ENCODE measurements at places on chromosomes 2 and 18. TPM values are rescaled to one million over a fixed set of nuclear protein-coding genes. Genes with fewer than 3 reads are reported as not detected.

- no peak overlapping the region for H3K27ac ChIP-seq
- DNase-seq, result no peak
- H3K4me3 ChIP-seq, result no peak overlapping the region
- H3K27me3 ChIP-seq, result no peaks in the 10 kb centered on the region
Observed at GRCh38 chr2:37975808-37976207, 50.7 kb downstream of the RMDN2 start.

The UGT1A7 gene
- 0.63 TPM for total RNA-seq

- no peak overlapping the region for H3K4me3 ChIP-seq
- H3K27ac ChIP-seq, result no peak overlapping the region
- H3K36me3 ChIP-seq, result peaks cover 2% of the 10 kb centered on the region
- H3K27me3 ChIP-seq, result no peaks in the 10 kb centered on the region
- H3K4me1 ChIP-seq, result 0 out of 2 replicates have a peak, but pooled peaks cover 2% of the 10 kb centered on the region
Observed at GRCh38 chr2:241741016-241741415, 6.6 kb downstream of the D2HGDH start.

The NEDD4L gene
- 85.4 TPM for total RNA-seq

The HNMT gene
- total RNA-seq, result 44.6 TPM

DNA sequence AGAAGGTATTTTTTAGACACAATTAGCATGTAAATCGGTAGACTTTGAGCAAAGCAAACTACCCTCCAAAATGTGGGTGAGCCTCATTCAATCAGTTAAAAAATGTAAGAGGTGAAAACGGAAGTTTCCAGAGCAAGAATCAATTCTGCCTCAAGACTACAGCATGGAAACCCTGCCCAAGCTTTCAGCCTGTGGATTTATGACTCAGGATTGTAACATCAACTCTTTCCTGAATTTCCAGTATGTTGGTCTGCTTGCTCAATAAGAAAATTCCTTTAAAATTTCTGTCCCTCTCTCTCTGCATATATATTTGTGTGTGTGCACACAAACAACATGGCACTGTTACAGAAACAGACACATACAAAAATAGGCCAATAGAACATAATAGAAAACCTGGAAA, 228.6 kb upstream of the DOK6 start:
- no peak overlapping the region for H3K4me3 ChIP-seq
- no peak overlapping the region for H3K27ac ChIP-seq
- H3K27me3 ChIP-seq, result no peaks in the 10 kb centered on the region
- H3K4me1 ChIP-seq, result no peaks in the 10 kb centered on the region
- DNase-seq, result no peak

DNA sequence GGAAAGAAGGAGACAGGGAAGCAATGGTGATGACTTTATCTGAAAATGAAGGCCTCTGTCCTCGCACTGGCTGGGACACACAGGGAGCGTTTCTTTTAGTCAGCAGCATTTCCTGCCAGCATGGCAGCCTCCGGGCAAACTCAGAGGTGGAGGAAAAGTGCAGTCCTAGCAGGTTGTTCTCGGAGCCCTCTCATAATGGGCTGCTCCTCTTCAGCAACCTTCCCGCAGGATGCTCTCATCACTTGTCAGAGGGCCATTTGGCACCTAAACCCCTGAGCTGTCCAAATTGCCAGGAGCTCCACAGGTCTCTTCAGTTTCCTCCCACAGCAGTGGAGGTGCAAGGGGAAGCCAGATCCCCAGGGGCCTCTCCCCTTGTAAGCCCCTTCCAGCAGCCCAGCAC, 6.2 kb downstream of the STK39 start:
- H3K36me3 ChIP-seq, result no peaks in the 10 kb centered on the region
- DNase-seq, result no peak
- H3K4me1 ChIP-seq, result peaks cover 3% of the 10 kb centered on the region
- H3K27ac ChIP-seq, result no peak overlapping the region

DNA sequence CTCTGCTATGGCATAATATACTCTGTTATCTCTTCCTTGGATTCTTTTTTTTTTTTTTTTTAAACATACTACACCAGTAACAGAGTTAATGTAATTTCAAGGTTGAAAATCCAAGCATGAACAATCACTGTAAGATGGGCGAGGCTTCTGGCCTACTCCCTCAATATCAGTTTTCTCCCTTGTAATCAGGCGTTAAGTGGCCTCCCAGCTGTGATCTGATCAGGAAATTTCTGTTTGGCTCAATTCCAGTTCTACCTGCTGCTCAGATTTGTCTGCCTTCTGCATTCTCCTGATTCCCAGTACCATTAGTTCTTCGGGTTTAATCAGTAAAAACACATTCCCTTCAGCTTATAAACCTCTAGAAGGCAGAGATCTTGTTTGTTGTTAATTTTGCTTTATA, 18.6 kb downstream of the PRKD3 start:
- DNase-seq, result no peak
- H3K27me3 ChIP-seq, result no peaks in the 10 kb centered on the region
- H3K36me3 ChIP-seq, result no peaks in the 10 kb centered on the region
- no peak overlapping the region for H3K27ac ChIP-seq
- 0 out of 2 replicates have a peak, but pooled peaks cover 2% of the 10 kb centered on the region for H3K4me1 ChIP-seq

- DNase-seq, result no peak
- no peak overlapping the region for H3K27ac ChIP-seq
- no peak overlapping the region for H3K4me3 ChIP-seq
Observed at GRCh38 chr2:155377266-155377680, 678.8 kb downstream of the KCNJ3 start.

The COL4A4 gene
- total RNA-seq, result 9.5 TPM

- H3K27me3 ChIP-seq, result no peaks in the 10 kb centered on the region
- H3K36me3 ChIP-seq, result no peaks in the 10 kb centered on the region
- no peak for DNase-seq
Observed at GRCh38 chr2:65528241-65528574, 95.8 kb upstream of the SPRED2 start.

- H3K27me3 ChIP-seq, result no peaks in the 10 kb centered on the region
- no peak overlapping the region for H3K4me3 ChIP-seq
- H3K36me3 ChIP-seq, result no peaks in the 10 kb centered on the region
- DNase-seq, result no peak
- no peak overlapping the region for H3K27ac ChIP-seq
Observed at GRCh38 chr2:66888791-66889631, 454.1 kb downstream of the MEIS1 start.

The CEBPZ gene
- 95.4 TPM for total RNA-seq

GRCh38 chr2:150626934-150627411, 139.5 kb upstream of the RND3 start:
- no peak for DNase-seq
- H3K27me3 ChIP-seq, result no peaks in the 10 kb centered on the region
- no peak overlapping the region for H3K4me3 ChIP-seq
- no peaks in the 10 kb centered on the region for H3K4me1 ChIP-seq
- no peak overlapping the region for H3K27ac ChIP-seq

All from Caco-2 (cell line).